ENCODE measurements at places on chromosomes 7 and 10.
A peak's percentile ranks its signal among the peaks of the same experiment; 100 is the strongest.

GRCh38 chr10:30775779-30776591, 146.4 kb upstream of the LYZL2 start:
- no peak for DNase-seq

DNA sequence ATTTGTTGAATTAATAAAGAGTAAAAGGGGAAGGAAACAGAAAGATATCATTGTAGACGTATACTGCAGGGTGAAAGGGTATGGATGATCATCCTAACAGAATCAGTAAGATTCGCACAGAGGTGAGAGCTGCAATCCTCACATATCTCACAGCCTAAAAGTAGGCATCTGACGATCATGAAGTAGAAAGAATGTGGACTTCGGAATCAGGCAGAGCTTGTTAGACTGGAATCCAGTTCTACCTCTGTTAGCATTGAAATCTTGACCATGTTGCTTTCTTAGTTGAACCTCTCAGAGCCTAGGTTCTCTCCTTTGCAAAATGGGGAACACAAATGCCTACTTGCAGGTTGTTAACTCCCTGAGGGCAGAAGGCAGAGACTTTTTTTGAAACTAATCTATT, 320.0 kb upstream of the C7orf33 start:
- no peak for DNase-seq

DNA sequence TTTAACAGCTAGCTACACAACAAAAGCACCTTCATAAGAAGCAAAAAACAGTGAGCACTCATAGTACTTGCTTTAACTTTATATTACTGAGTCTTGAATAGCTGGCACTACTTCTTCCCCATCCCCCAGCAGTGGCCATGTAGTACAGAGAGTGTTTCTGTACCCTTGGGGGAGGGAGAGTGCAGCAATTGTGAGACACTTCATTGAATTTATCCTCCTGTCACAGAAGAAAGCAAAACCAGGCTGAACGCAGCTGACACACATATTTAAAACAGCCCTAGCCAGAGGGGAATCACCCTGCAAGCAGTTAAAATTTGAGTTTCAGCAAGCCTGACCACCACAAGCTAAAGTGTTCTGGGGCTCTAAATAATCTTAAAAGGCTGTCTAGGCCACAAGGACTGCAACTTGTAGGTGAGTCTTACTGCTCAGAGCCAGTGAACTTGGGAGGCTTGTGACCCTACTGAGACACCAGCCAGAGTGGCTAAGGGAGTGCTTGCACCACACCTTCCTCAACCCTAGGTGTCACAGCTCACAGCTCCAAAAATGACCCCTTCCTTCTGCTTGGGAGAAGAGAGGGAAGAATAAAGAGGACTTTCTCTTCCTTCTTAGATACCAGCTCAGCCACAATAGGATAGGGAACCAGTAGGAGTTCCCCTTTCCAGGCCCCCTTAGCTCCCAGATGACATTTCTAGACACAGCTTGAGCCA, 97.7 kb upstream of the MEOX2 start:
- no peak for DNase-seq

DNA sequence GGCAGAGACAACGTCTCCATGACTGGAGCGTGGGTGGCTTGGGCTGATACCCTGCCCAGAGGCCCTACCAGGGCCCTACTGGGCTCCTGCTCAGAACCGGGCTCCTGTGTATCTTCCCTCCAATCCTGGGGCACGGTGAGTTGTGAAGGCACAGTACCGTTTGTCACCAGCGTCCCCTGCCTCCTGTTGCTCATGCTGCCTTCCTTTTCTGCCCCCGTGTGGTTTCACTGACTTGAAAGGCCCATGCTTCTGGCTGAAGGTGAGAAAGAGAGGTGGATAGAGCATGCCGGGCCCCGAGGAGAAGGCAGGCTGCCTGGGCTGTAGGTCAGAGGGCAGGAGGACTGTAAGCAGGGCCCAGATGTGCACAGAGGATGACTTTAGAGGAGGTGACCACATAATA, 9.1 kb upstream of the DMBT1 start:
- peak; percentile 62 for DNase-seq

- DNase-seq, result no peak
These were observed 125.2 kb downstream of the GNAT3 start for GRCh38 chr7:80386686-80387085.

DNA sequence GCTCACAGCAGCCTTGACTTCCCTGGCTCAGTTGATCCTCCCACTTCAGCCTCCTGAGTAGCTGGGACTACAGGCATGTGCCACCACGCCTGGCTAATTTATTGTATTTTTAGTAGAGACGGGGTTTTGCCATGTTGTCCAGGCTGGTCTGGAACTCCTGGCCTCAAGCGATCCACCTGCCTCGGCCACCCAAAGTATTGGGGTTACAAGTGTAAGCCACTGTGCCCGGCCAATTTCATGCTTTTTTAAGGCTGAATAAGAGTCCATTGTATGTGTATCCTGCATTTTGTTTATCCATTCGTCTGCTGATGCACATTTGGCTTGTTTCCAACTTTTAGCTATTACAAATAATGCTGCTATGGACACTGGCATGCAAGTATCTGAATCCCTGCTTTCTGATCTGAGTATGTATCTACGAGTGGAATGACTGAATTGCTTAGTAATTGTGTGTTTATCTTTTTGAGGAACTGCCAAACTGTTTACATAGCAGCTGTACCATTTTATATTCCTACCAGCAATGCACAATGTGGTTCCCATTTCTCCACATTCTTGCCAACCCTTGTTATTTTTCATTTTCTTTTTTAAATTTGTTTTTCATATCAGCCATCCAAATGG, 37.3 kb upstream of the TPST1 start:
- DNase-seq, result no peak

DNA sequence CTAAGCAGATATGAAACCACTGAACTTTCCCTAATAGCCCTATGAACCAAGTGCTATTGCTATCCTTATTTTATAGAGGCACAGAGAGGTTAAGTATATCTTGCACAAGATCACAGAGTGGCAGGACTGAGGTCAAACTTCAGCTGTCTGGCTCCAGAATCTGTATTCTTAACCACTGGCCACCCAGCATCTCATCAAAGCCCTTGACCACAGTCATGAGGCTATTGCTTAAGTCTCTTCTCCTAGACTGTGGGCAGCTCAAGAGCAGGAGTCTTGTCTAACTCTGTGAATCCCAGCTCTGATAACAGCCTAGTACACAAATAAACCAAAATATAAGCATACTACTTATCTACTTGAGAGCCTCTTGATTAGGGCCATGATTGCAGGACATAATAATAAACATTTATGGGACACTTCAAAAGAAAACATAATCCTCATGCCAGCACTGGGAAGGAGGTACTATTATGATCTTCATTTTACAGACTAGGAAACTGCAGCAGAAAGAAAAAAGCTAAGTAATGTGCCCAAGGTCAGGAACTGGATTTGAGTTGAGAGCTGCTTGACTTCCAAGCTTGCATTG, 22.4 kb upstream of the SMC3 start:
- no peak for DNase-seq

DNA sequence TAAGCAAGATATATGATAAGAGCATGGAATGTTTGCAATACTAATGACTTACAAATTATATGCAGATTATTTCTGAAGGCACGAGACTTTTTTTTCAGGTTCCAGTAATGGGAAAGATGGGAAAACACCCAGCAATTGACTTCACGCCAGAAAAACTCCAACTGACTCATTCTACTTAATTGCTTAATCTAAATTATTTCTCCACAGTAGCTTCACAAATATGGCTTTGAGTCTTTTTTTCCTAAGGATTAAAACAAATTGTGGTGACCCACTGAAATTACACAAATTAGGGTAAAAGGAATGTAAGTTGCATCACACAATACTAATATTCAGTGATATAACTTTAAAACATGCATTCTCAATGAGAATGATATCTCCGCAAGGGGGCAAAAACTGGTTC, 138.7 kb downstream of the GNAI1 start:
- DNase-seq, result no peak

- no peak for DNase-seq
These were observed 36.9 kb downstream of the PTPRZ1 start for GRCh38 chr7:121909716-121910345.

DNA sequence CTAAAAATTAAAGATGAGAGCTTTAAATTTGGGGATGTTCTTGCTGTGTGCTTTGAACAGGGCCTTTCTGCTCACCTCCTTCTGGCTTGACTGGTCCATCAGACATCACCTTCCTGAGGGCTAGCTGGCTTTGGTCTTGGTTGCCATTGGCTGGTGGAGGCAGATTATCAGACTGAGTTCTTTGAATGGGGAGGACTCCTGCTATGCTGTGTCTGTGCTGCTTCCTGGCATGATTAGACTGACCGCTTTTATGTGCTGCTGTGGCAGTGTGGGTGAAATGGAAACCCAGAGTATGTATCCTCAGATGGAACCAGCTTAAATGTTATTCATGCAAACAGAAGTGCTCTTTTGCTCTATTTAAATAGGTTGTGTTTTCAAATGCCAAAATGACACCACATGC, 341.6 kb downstream of the PCLO start:
- no peak for DNase-seq

GRCh38 chr7:20597339-20597738, 18.1 kb upstream of the ABCB5 start:
- DNase-seq, result no peak

DNA sequence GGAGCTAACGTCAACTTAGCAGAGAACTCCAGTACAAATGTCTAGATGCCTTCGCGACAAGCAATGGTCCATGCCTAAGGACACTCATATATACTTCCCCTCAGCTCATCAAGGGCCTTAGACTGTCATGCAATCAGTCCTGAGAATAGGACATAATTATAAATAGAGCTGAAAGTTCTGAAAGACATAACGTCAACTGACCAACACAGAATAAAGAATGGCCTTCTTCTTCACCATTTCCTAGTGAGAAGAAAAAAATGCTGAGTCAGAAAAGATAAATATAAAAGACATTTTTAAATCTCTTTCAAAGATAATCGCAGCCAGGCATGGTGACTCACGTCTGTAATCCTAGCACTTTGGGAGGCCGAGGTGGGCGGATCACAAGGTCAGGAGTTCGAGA, 83.2 kb downstream of the ARMH3 start:
- no peak for DNase-seq

DNA sequence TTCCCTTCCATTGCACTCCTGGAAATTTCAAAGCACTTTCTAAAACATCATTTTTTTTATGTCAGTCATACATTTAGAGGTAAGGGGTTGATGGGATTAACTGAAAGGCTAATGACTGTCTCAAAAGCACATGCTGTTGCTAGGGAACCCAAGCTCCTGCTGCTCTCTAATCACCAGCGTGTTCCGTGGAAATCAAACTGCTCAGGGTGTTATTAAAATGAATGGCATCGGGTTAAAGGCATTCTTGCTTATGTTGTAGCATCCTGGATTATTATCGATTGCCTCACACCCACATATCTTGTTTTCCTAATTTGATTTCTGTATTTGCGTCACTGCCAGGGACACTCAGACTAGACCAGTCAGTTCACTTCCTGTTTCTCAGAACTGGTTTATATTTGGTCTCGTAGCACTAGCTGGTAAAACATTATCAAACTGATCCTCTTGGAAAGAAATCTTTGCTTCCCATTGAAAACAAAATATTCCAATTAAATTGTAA, 216.5 kb upstream of the MKLN1 start:
- peak; percentile 12 for DNase-seq

DNA sequence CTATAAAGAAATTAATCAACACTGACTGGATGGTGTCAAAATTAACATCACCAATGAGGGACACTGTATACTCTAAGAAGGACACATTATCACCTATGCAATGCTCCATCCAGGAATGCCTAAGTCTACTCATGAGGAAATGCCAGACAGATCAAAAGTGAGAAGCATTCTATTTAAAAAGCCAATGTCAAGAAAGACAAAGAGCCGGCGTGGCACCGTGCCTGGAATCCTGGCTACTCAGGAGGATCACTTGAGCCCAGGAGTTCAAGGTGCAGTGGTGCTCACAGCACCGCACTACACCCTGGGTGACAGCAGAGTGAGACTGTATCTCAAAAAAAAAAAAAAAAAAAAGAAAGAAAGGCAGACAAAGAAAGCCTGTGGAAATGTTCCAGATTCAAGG, 45.5 kb upstream of the ANAPC16 start:
- no peak for DNase-seq

- DNase-seq, result no peak
These were observed 17.1 kb downstream of the GBX1 start for GRCh38 chr7:151150388-151150787.

DNA sequence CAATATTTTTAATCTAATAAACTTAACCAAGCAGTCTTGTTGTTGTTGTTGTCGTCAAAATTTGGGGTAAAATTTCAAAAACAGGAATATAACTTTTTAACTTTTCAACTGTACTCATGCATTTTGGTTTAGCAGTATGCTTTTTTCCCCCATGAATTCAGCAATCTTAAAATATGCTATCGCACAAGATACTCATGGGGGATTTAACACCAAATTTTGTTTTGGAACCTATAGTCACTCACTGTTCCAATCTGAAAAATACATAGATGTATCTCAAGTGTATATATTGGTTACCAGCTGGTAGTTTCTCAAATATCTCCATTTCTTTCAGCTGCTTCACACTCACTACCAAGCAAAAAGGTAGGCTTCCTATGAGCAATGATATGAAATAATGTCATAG, 91.4 kb upstream of the PIK3CG start:
- DNase-seq, result no peak

DNA sequence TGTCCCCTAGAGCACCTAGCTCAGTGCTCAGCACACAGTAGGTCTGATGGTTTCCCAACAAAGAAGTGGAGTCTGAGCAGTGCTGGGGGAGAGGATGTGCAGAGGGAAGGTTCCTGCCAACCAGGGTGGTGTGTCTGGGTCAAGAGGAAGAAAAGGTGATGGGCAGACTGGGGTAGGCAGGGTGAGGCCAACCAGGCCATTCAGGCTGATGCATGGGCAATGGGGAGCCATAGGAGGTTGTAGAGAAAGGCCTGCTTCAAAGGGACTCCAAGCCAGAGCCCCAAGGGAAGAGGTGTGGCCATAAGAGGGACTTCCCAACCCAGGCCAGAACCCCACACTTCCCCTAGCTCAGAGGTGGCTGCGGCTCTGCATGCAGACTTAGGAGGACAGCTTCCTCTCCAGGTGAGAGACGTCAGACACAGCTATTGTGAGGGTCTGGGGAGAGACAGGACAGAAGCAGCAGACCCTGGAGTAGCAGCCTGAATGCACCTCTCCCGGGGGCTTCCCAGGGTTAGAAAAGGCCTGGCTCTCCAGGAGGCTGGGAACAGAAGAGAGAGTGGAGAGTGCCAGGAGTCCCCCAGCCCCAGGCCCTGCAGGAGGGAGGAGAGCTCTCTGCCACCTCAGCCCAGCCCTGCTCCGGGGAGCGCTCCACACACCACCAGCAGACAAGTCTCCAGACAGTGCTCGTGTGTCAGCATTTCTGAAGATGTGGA, 87.4 kb upstream of the ZMIZ1 start:
- peak; percentile 9 for DNase-seq

DNA sequence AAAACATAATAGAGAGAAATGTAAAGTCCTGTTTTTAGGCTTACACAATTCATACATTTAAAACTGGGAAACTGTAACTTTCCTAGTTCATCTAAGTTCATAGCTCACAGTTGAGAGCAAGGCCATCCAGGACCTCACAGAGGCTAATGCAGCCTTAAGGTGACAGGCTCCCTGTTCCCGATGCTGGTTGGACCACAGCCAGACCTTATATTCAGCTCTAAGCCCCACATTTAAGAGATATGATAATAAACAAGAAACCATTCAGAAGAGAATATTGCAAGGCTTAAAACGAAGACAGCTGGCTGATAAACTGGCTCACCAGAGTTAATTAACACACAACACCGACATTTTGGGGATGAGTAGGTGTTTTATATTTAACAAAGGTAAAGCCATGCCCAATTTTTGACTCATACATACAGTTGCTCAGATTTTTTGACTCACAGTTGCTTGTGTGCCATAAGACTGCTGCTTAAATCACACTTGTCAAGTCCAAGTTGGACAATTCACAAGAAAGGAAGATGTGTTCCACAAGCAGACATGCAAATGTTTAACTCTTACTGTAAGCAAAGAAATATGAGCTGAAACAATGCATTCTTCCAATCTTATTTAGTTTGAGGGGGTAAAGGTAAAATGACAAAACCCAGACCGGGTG, 41.1 kb upstream of the TMEM213 start:
- no peak for DNase-seq

Measured in stimulated activated CD4-positive, alpha-beta T cell treated with anti-CD3 and anti-CD28 coated beads, Interleukin-1b, Interleukin-23, amount 100 ng/mL, for 48 hours (primary cell).